ENCODE measurements at places on chromosomes 12 and 14. TPM values are rescaled to one million over a fixed set of nuclear protein-coding genes. Genes with fewer than 3 reads are reported as not detected.

Gene GTF2A1
- total RNA-seq, result 46.3 TPM

Gene RAB3IP
- 1.4 TPM for total RNA-seq

DNA sequence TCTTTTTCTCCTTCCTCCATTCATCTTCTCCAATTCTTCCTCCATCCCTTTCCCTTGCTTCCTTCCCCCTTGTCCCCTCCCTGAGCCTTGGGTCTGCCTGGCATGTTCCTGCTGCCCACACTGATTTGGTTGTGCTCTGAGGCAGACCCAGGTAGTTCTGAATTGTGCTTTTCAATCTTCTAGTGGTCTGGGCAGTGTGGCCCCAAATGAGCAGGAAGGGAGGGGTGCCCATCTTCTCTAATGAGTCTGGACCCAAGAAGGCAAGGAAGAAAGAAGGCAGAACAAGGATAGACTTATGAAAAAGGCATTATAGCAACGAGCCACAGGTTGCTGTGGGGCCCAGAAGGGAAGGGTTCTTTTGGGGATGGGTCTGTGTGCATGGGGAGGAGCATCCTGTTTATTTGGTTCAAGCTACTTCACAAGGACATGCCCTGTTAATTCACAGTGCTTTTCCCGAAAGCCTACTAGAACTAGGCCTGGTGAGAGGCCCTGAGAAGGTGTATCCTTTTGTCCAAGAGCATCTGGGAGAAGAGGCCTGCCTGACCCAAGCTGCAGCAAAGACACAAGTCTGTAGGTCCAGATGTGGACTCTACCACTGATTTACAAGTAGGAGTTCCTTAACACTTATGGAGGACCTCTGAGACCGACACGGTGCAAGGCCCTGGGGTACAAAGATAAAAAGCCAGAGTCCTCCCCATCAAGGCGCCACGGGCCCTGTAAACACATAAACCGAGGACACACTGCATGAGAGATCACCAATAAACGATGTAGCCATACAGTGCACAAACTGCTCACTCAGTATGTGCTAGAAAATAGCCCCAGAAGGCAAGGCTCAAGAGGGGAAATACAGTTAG, 1.1 kb upstream of the SUSD6 start:
- no peak for DNase-seq
- H3K4me3 ChIP-seq, result peak overlapping the region; percentile 96
- H3K27ac ChIP-seq, result peak overlapping the region; percentile 96
- peaks cover 39% of the 10 kb centered on the region for H3K4me1 ChIP-seq

DNA sequence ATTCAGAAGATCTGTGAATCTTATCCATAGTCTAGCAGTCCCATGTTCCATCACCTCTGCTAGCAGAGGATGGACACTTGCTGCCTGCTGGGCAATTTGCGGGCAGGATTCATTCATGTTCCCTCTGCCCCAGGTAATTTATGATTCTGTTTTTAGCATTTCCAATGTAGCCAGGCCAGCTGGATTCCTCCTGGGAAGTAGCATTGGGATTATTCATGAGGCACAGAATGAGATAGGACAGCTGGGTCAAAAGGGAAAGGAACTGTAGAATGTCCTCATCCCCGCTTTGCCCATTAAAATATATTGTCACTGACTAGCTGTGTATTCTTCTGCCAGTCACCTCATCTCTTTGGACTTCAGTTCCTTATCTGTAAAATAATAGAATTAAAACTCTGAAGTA, 68.7 kb downstream of the SLC35F4 start:
- DNase-seq, result no peak
- no peaks in the 10 kb centered on the region for H3K36me3 ChIP-seq
- H3K27ac ChIP-seq, result no peak overlapping the region
- no peaks in the 10 kb centered on the region for H3K4me1 ChIP-seq
- H3K4me3 ChIP-seq, result no peak overlapping the region
- no peaks in the 10 kb centered on the region for H3K27me3 ChIP-seq

Gene TMEM30B
- total RNA-seq, result not detected

DNA sequence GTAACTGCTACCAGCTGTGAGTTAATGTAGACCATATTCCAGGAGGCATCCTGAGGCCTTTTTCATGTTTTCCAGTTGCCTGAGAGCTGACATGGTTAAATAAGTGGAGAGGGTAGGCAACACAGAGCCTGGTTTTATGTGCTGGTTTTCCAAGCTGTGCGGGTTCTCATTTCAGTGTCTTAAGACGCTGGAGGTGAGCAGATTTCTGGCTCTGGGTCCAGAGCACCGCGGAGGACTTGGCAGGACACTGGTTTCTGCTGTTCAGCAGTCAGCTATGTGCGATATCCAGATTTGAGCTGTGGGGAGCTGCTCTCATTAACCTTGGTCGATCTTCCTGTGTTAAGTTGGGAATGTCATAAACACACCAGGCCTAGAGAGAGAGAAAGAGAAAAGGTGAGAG, 680.8 kb downstream of the BCL11B start:
- no peak overlapping the region for H3K4me3 ChIP-seq
- DNase-seq, result no peak
- peaks cover 6% of the 10 kb centered on the region for H3K36me3 ChIP-seq
- no peaks in the 10 kb centered on the region for H3K27me3 ChIP-seq
- no peaks in the 10 kb centered on the region for H3K4me1 ChIP-seq

Gene LRFN5
- total RNA-seq, result not detected

GRCh38 chr14:74042296-74042695, 23.1 kb downstream of the BBOF1 start:
- no peak overlapping the region for H3K4me3 ChIP-seq
- no peaks in the 10 kb centered on the region for H3K36me3 ChIP-seq
- H3K27ac ChIP-seq, result no peak overlapping the region
- H3K27me3 ChIP-seq, result no peaks in the 10 kb centered on the region
- DNase-seq, result no peak

Gene CELA1
- not detected for total RNA-seq

Gene IFNG-AS1
- total RNA-seq, result not detected

DNA sequence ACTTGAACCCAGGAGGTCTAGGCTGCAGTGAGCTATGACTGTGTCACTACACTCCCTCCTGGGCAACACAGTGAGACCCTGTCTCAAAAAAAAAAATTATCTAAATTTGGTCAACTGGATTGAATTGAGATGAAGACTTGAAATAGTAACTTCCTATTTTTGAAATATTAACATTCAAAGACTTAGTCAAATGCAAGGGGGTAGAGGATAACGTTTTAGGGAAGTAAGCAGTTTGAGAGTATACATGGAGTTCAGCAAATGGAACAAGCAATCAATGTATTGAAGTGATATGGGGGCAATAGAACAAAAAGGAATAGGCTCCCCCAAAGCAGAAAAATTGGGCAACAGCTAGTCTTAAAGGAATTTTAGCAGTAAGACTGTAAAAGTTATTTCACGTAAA, 4.6 kb upstream of the MFAP5 start:
- no peak overlapping the region for H3K27ac ChIP-seq
- peaks cover 5% of the 10 kb centered on the region for H3K27me3 ChIP-seq
- no peak for DNase-seq
- peaks cover 10% of the 10 kb centered on the region for H3K4me1 ChIP-seq
- H3K4me3 ChIP-seq, result no peak overlapping the region

Gene GALNT8
- not detected for total RNA-seq

Gene NRL
- total RNA-seq, result 0.54 TPM

Gene MYO1A
- not detected for total RNA-seq

Gene NKX2-1
- total RNA-seq, result not detected

GRCh38 chr14:101743701-101744100, 17.8 kb upstream of the PPP2R5C start:
- no peak overlapping the region for H3K27ac ChIP-seq
- DNase-seq, result no peak
- H3K4me1 ChIP-seq, result peaks cover 4% of the 10 kb centered on the region

DNA sequence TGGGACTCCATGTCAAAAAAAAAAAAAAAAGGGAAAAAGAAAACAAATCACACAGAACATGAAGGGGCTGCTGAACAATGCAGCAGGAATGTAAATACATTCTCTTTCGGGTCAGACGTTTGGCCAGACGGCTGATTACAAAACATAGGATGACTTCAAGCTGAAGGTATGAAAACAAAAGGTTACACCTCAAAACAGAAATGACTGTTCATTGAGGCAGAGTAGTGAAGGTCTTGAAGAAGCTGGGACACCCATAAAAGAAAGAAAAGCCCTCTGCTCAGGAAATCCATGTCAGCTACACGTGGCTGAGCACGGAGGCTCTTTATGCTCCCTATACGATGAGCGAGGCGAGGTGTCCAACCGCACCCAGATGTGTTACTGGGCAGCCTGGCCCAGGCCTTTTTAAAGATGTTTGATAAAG, 37.7 kb downstream of the FGD4 start:
- H3K27me3 ChIP-seq, result peaks cover 4% of the 10 kb centered on the region
- peak; percentile 79 for DNase-seq
- peak overlapping the region; percentile 19 for H3K4me3 ChIP-seq
- H3K27ac ChIP-seq, result peak overlapping the region; percentile 48
- peaks cover 26% of the 10 kb centered on the region for H3K4me1 ChIP-seq
- no peaks in the 10 kb centered on the region for H3K36me3 ChIP-seq

DNA sequence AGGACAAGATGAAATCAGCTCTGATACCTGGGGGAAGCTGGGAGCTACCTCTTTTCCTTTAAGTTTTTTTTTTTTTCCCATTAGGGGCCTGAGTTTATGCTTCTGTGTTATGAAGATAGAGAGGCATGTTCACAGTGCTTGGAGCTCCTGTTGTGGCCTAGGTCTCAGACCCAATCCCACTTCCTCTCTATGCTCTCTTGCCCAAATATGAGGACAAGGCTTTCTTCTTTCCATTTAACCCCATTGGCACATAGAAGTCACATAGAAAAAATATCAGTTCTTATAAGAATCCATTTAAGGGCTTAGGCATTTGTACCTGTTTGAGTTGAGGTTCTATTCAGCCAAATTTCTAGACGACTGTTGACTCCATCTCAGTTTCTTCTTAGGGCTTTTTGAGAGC, 12.6 kb downstream of the MRPS35 start:
- no peaks in the 10 kb centered on the region for H3K4me1 ChIP-seq
- H3K36me3 ChIP-seq, result peaks cover 13% of the 10 kb centered on the region
- no peak overlapping the region for H3K4me3 ChIP-seq
- no peaks in the 10 kb centered on the region for H3K27me3 ChIP-seq
- H3K27ac ChIP-seq, result no peak overlapping the region
- DNase-seq, result no peak

Gene VPS33A
- 27.8 TPM for total RNA-seq

Gene WNT5B
- total RNA-seq, result 238 TPM

Gene ZC2HC1C
- 1.6 TPM for total RNA-seq

GRCh38 chr12:13365748-13366366, 169.3 kb downstream of the EMP1 start:
- H3K4me1 ChIP-seq, result no peaks in the 10 kb centered on the region
- H3K27me3 ChIP-seq, result peaks cover 15% of the 10 kb centered on the region
- H3K36me3 ChIP-seq, result no peaks in the 10 kb centered on the region
- no peak overlapping the region for H3K4me3 ChIP-seq
- DNase-seq, result no peak

Gene KLRC4
- not detected for total RNA-seq

DNA sequence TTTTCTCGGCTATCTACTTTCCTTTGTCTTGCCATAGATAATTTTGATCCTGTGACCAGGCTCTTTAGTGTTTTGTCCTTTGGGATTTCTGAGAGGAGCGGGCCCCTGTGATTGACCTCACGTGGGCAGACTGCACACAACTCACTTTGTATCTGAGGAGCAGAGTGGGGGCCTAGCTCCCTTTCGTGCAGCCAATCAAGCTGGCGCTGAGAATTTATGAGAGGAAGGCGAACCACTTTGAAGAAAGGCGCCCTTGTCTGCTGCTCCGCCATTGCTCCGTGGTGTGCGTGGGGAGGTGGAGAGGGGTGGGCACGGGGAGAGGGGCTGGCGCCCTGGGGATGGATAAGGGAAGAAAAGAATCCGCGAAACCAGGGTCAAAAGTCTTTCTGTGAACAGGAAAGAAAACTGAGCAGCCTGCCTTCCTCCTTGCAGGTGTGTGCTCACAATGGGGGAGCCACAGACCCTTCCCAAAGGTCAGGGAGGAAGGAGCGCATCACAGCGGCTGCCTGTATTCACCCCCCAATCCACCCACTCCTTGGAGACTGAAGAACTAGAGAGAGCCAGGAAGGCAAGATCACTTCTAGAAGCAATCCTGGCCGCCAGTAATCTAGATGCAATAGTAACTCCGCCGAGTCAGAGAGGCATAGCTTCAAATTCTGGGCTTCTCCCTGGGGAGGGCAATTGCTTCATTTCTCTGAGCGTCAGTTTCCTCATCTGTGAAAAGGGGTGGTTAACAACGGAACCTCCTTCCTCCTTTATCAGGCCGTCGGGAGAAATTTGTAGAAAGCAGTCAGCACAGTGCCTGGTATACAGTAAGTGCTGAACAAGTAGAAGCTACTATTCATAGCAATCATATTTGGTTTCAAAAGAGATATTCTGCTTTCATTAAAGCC, 24.9 kb upstream of the MED13L start:
- H3K4me3 ChIP-seq, result no peak overlapping the region
- H3K4me1 ChIP-seq, result peaks cover 30% of the 10 kb centered on the region
- no peak for DNase-seq
- peaks cover 9% of the 10 kb centered on the region for H3K27me3 ChIP-seq
- H3K36me3 ChIP-seq, result no peaks in the 10 kb centered on the region
- no peak overlapping the region for H3K27ac ChIP-seq

- H3K4me3 ChIP-seq, result peak overlapping the region; percentile 42
- H3K27ac ChIP-seq, result peak overlapping the region; percentile 80
- H3K36me3 ChIP-seq, result no peaks in the 10 kb centered on the region
- H3K27me3 ChIP-seq, result no peaks in the 10 kb centered on the region
- DNase-seq, result peak; percentile 93
These were observed 94.1 kb downstream of the SLC25A47 start for GRCh38 chr14:100416921-100417860.

DNA sequence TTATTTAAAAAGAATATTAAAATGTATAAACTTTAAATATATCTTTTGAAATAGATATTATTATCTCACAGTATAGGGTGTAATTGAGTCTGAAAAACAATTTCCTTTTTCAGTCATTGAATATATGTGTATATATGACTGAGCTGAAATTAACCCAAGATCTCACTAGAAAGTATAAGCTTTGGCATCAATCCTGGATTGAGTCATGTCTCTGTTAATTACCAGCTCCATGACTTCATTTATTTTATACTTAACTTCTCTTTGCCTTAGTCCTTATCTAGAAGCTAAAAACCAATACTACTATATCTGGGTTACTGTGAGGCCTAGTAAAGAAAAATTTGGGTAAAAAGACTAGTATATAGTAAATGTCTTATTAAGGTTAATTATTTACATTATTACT, 1020.3 kb downstream of the LRFN5 start:
- H3K27ac ChIP-seq, result no peak overlapping the region
- no peak for DNase-seq
- no peaks in the 10 kb centered on the region for H3K27me3 ChIP-seq
- H3K4me3 ChIP-seq, result no peak overlapping the region
- no peaks in the 10 kb centered on the region for H3K4me1 ChIP-seq

GRCh38 chr12:59827767-59828166, 231.9 kb downstream of the SLC16A7 start:
- peaks cover 27% of the 10 kb centered on the region for H3K4me1 ChIP-seq
- DNase-seq, result no peak
- H3K27me3 ChIP-seq, result no peaks in the 10 kb centered on the region
- no peak overlapping the region for H3K4me3 ChIP-seq

GRCh38 chr14:96578619-96579018, 76.4 kb downstream of the PAPOLA start:
- H3K4me1 ChIP-seq, result peaks cover 17% of the 10 kb centered on the region
- no peak overlapping the region for H3K4me3 ChIP-seq
- peaks cover 14% of the 10 kb centered on the region for H3K27me3 ChIP-seq
- DNase-seq, result no peak

GRCh38 chr12:11724888-11725311, 75.4 kb downstream of the ETV6 start:
- H3K4me3 ChIP-seq, result peak overlapping the region; percentile 54
- peaks cover 18% of the 10 kb centered on the region for H3K36me3 ChIP-seq
- H3K4me1 ChIP-seq, result peaks cover 59% of the 10 kb centered on the region
- no peaks in the 10 kb centered on the region for H3K27me3 ChIP-seq
- no peak for DNase-seq

Gene YAF2
- 28.7 TPM for total RNA-seq
